ENCODE measurements at places on chromosomes 13 and 19. TPM values are rescaled to one million over a fixed set of nuclear protein-coding genes. Genes with fewer than 3 reads are reported as not detected.

DNA sequence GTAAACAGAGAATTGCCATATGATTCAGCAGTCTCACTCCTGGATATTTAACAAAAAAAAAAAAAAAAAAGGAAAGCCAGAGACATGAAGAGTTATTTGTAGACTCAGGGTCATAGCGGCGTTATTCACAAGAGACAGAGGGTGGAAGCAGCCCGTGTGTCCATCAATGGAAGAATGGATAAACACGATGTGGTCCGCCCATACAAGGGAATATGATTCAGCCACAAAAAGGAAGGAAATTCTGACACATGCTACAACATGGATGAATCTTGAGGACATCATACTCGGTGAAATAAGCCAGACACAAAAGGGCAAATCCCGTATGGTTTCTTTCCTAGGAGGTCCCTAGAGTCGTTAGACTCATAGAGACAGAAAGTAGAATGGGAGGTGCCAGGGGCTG, 14.8 kb downstream of the ACSBG2 start:
- H3K27ac ChIP-seq = no peak overlapping the region
- H3K27me3 ChIP-seq = no peaks in the 10 kb centered on the region
- H3K4me1 ChIP-seq = no peaks in the 10 kb centered on the region
- no peaks in the 10 kb centered on the region for H3K36me3 ChIP-seq
- DNase-seq = no peak

DNA sequence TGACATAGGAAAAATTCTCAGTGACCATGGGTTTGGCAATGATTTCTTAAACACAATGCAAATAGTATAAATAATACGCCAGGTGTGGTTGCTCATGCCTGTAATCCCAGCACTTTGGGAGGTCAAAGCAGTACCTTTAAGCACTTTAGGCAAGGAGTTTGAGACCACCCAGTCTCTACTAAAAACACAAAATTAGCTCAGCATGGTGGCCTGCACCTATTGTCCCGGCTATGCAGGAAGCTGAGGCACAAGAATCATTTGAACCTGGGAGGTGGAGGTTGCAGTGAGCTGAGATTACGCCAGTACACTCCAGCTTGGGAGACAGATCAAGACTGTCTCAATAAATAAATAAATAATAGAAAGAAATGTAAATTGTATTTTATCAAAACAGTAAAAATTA, 356.5 kb upstream of the SLITRK6 start:
- H3K27ac ChIP-seq = no peak overlapping the region
- no peaks in the 10 kb centered on the region for H3K36me3 ChIP-seq
- no peaks in the 10 kb centered on the region for H3K4me1 ChIP-seq

- no peaks in the 10 kb centered on the region for H3K36me3 ChIP-seq
- H3K4me3 ChIP-seq = no peak overlapping the region
- DNase-seq = no peak
- H3K4me1 ChIP-seq = no peaks in the 10 kb centered on the region
Observed at GRCh38 chr13:31261241-31261640, 61.5 kb downstream of the B3GLCT start.

DNA sequence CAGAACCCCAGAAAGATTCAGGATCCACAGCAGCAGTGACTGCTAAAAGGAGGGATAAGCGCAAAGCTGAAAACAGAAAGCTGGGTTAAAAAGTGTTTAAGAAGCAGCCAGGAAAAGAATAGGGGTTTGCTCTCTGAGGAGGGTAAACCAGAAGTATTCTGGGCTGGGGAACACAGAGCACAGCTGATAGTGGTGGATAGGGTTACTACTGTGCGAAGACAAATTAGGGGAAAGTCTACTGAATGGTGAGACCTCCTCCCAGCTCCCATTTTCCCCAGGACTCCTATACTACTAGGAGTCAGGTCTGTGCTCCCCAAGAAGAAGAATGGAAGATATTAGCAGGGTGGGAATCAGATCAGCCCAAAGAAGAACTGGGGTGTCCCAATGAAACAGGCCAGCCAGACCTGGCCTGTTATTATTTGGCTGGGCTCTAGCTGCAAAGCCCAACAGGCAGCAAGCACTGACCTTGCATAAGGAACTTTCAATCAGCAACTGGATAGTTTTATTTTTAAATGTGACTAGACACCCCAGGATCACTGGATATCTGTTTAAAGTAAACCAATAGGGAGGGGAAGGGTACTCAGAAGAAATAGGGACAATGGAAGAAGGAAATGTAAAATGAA, 43.5 kb upstream of the SERTM1 start:
- no peaks in the 10 kb centered on the region for H3K4me1 ChIP-seq
- no peak overlapping the region for H3K4me3 ChIP-seq
- H3K36me3 ChIP-seq = no peaks in the 10 kb centered on the region
- no peaks in the 10 kb centered on the region for H3K27me3 ChIP-seq
- DNase-seq = no peak

The LRRC25 gene
- 0.44 TPM for polyA plus RNA-seq

The FKBP8 gene
- 155 TPM for polyA plus RNA-seq

Data from naive thymus-derived CD4-positive, alpha-beta T cell (primary cell).